ENCODE measurements at places on chromosomes 12 and 14. TPM values are rescaled to one million over a fixed set of nuclear protein-coding genes. Genes with fewer than 3 reads are reported as not detected.

The OR4E2 gene
- total RNA-seq: not detected

The PTGR2 gene
- total RNA-seq: 5.6 TPM

The ZFYVE26 gene
- 30.2 TPM for total RNA-seq

- DNase-seq: no peak
These were observed 21.0 kb downstream of the EEA1 start for GRCh38 chr12:92908108-92908507.

DNA sequence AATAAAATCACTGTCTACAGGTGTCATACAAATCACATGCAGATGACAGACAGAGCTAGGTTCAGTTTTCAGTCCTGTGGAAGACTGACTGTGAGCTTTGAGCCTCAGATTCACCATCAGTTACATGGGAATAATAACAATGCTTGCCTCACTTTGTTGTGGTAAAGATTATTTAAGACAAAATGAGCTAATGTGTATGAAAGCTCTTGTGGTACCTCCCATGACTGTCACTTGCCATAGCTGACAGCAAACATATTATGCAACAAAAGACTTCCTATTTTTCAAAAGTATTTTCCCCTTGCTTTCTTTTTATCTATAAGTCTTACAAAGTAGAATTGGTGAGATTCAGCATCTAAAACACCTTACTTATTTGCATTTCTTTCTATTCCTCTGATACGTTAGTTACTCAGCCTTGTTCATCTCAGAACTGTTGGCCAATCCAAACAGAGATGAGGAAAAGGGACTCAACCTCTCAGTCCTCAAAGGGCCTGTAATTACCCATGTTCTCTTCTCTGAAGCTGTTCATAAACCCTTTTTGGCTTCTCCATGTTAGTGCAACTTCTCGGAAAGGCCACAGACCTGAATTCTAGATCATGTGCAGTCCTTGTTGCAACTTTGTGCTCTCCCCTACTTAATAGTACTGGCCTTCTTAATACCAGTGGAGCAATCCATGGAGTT lies 8.8 kb upstream of the DDHD1 start:
- no peak for DNase-seq

DNA sequence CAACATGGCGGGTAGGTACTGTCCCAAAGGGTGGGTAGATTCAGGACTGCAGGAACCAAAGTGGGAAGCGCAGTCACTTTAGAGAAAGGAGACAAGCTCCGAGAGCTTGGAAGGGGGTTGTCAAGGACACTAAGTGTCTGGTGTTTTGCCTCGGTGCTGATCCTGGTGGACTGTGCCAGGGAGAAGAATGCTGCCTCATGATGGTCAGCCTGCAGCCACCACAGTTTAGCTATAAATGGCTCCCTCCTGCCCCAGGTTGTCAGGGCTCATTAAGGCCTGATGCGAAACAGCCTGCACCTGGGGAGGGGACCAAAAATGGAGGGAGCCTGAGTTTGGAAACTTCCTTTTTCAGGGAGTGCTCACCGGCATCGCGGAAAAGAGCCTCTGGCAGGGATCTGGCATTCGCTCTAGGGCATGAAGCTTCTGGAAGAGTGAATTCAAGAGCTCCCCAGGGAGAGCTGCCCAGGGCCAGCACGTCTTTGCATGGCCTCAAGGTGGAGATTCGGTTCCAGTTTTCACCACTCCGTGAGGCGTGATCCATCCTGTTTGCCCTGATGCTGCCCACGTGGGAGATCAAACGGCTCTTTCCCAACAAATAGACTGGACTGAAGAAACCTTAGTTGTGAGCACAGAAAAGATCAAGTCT lies 164.0 kb downstream of the FOXN3 start:
- DNase-seq: no peak

DNA sequence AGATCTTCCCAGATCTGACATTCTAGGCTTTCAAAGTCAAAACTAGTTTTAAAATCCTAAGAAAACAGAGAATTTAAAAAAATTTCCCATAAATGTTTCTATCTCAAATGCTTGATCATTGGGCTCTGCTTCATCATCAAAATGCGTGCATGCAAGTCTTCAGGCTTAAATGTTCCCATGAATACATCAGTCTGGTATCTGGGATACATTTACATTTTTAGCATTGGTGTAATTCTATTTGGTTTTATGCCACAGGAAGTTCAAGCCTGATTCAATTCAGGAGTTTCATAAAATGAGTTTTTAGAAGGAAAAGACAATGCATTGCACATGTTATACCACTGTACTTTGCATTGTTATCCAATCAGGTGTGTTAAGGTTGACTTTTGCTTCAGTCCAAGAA lies 336.4 kb downstream of the PCNX1 start:
- no peak for DNase-seq

The CCDC38 gene
- not detected for total RNA-seq

The C12orf43 gene
- 7.4 TPM for total RNA-seq

The RNF212B gene
- total RNA-seq: not detected

Measured in vagina (tissue), 2 donors.